ENCODE measurements at places on chromosomes 1 and 21. TPM values are rescaled to one million over a fixed set of nuclear protein-coding genes. Genes with fewer than 3 reads are reported as not detected.

DNA sequence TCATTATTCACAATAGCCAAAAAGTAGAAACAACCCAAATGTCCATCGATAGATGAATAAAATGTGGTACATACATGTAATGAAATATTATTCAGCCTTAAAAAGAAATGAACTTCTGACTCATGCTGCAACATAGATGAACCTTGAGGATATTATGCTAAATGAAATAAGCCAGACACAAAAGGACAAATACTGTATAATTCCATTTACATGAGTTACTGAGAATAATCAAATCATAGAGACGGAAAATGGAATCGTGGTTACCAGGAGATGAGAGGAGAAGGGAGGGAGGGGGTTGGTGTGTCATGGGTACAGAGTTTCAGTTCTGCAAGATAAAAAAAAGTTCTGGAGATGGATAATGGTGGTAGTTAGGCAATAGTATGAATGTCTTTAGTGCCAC is 184.1 kb downstream of the PSMG1 start:
- no peak for DNase-seq

Gene PKN2
- polyA plus RNA-seq = 9.5 TPM

DNA sequence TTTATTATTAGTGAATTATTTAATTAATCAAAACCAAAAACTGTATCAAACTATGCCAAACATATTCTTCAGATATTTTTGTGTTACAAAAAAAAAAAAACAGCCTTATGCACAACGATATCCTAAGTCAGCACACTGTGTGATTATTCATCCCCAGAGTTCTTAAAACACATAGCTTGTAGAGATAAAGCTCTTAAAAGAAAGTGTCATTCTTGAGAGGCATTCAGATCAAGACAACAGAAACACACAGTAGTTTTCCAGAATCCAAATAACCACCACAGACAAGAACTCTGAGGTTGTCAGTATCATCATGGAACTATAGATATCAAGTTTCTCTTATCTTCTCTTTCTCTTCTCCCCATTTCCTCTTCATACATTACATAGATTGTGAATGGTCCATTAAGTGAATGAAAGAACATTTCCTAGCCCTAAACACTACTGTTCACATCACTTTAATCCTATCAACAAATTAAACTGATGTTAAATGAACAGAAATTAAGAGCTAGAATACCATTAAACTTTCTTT is 13.5 kb downstream of the ZZZ3 start:
- DNase-seq = no peak

GRCh38 chr1:109120356-109120755 is 6.4 kb downstream of the ELAPOR1 start:
- DNase-seq = no peak

Gene HNRNPCL4
- polyA plus RNA-seq = not detected

Gene AK4
- 24.2 TPM for polyA plus RNA-seq

Gene UBE2U
- polyA plus RNA-seq = not detected

Gene RGS1
- polyA plus RNA-seq = not detected

- no peak for DNase-seq
Observed at GRCh38 chr1:83559129-83559840, 439.6 kb downstream of the TTLL7 start.

DNA sequence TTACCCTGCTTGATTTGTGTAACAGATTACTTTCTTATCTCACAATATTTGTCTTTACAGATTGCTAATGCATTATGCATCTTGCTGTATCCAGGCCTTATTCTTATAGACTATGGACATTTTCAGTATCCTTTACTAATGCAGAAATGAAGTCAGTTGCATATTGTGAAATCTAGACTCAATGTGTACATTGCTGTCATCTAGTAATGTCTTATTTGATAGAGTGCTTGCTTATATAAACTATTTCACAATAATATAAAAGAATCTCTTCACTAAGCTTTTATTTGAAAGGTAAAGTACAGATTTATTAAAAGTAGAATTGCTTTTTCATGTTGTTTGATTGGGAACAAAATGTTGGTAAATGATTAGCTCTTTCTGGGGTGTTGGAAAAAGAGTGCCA is 39.6 kb downstream of the ALG6 start:
- DNase-seq = no peak

Gene EPHA2
- 26.5 TPM for polyA plus RNA-seq

- no peak for DNase-seq
Observed at GRCh38 chr1:65150583-65151263, 2.7 kb downstream of the AK4 start.

GRCh38 chr1:29953961-29954360 is 717.6 kb downstream of the PTPRU start:
- no peak for DNase-seq

All from BJ (cell line).